ENCODE measurements at places on chromosomes 2 and 18.

DNA sequence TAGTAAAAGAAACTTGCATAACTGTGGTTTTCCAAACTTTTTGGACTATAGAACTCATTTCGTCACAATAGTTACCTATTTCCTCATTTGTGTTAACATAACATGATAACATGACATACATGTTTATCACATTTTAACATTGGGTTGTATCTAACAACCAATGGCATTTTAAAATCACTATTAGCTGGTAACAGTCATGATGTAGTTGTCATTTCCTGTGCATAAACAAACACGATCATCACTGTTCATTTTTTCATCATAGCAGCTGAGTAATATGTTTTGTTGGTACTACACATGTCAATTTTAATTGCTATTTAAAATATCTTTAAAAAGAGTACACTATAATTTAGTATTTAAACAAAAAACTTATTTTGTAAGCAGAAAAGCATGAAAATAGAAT, 402.4 kb downstream of the SATB2 start:
- no peak for DNase-seq

GRCh38 chr2:165895974-165896373, 57.6 kb downstream of the TTC21B start:
- no peak for DNase-seq

GRCh38 chr18:40583671-40584070, 1371.4 kb upstream of the PIK3C3 start:
- no peak for DNase-seq

DNA sequence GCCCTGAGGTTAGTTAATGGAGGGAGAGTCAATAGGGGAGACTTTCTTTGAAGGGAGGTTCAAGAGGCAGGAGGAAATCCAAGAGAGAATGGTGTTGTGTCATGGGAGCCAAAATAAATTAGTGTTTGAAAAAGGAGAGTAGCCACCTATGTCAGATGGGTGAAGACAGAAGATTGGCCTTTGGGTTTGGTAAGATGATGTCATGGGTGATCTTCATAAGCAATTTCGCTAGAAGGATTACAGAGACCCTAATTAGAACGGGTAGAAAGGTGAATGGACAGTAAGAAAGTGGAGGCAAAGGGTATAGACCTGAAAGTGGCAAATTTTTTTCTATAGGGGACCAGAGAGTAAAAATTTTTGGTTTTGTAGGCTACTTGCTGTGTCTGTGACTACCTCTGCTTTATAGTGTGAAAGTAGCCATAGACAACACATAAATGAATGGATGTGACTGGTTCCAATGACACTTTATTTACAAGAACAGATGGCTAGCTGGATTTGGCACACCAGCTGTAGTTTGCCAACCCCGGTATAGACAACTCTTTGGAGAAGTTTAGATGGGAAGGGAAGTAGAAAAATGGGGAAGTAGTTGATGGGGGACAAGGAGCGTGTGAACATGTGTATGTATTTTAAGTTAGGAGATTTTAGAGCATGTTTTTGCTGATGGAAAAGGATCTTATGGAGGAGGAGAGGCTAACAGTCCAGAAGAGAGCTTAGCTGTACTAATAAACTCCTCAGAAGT, 9.3 kb downstream of the STAMBP start:
- no peak for DNase-seq

- no peak for DNase-seq
Observed at GRCh38 chr2:215874418-215874817, 138.9 kb downstream of the MREG start.

- DNase-seq = no peak
Observed at GRCh38 chr2:28532399-28532798, 36.5 kb downstream of the PLB1 start.

- no peak for DNase-seq
Observed at GRCh38 chr2:27857417-27858172, 32.6 kb downstream of the RBKS start.

DNA sequence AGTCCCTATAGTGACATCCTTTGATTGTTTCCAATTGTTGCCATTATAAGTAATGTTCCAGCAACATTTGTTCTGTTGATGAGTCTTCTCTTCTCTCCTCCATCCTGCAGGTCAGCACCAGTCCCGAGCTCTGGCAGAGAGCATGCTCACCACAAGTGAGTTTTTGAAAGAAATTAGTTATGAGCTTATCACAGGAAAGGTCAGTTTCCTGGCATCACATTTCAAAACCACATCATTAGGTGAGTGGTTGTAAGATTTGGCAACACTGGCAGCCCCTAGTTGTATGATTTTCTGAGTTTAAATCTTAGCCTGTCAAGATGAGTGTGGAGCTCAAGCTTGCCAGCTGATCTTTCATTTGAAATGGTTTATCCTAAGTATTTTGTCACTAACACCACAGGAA, 149.6 kb downstream of the ESCO1 start:
- DNase-seq = no peak

DNA sequence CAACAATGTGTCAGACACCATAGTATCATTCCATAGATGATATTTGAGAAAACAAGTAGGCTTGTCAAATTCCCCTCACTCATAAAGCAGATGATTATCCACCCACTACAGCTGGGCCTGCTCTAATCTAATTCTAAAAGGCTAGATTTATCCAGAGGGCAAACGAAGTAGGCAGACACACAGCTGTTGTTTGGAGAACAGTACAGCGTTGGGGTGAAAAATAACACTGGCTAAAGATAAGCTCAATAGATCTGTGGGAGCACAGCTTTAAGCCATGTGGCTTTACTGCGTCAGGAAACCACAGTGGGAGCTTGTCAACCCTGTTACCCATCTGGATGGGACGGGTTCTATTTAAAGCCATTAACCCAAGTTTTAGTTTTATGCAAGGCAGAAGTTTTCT, 48.9 kb upstream of the COBLL1 start:
- peak; percentile 39 for DNase-seq

DNA sequence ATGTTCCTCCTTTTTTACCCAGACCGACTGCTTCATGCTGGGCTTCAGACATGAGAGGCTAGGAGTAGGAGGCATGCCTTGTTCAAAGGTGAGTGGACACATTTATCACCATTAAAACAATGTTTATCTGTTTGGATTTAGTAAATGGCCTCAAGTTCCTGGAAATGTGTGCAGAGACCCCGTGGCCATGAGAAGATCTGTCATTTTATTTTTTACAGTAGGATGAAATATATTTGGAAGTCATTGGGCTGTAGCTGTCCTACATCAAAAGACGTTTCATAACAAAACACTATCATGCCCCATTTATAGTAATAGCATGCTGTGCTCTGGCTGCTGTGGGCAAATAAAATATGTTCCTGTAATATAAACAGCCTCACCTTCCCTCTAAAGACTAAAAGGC, 403.9 kb upstream of the TNP1 start:
- DNase-seq = no peak

DNA sequence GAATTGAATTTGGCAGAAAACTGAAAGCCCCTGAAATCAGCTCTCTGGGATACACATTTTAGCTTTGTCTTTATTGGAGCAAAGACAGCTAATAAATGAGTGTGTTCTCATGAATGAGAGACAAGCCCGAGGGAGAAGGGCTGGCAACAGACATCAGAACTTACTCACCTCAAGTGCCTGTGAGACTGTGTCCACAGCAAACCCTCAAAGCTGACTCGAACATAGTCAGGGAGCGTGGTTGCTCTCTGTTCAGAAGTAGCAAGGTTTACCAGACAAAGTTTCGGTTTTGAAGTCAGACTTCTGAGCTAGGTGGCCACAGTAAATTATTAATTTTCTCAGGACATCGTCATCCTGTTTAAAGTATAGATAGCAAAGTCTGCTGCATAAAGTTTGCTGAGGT, 207.9 kb downstream of the CMPK2 start:
- no peak for DNase-seq

GRCh38 chr18:73151086-73151485, 283.3 kb upstream of the NETO1 start:
- no peak for DNase-seq
